Stimulated activated CD8-positive, alpha-beta memory T cell treated with anti-CD3 and anti-CD28 coated beads, Interleukin-7, amount 100 ng/mL, for 1 hour (primary cell): ENCODE measurements at places on chromosomes 2 and 18.

DNA sequence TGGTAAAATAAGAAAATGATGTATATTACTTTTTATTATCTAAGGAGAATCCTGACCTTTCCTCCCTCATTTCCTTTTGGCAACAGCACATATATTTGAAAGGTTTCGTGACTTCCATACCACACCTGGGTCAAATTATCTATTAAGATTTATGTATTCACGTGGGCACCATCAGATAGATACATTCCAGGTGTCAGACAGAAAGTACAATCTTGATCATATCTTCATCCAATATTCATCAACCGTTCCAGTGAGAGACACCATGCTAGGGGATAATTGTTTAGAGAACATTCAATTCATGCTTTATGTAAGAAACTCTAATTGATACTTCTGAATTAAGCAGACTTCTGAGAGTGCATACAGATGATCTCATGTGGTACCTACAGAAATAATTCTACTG, 73.7 kb downstream of the SCN9A start:
- DNase-seq = no peak

DNA sequence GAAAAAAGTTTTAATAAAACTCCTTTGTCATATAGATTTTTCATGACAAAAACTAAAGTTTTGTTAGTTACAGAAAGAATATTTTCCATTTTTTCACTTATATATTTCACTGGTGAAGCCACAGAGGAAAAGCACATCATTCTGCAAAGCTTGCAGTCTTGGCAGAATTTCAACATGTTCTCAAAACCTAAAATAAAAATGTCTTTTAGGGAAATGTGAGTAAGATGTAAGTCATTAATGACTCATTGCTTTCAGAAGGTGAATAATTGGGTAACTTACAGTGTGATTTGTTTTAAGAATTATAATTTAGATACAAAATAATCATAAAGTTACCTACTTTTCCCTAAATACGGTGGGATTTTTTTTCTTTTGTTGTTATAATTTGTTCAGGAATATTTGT, 43.4 kb upstream of the TNFRSF11A start:
- no peak for DNase-seq

- DNase-seq = no peak
Observed at GRCh38 chr2:63776382-63776781, 65.3 kb upstream of the UGP2 start.

- DNase-seq = no peak
Observed at GRCh38 chr2:237594514-237594871, 4.0 kb upstream of the RAB17 start.

DNA sequence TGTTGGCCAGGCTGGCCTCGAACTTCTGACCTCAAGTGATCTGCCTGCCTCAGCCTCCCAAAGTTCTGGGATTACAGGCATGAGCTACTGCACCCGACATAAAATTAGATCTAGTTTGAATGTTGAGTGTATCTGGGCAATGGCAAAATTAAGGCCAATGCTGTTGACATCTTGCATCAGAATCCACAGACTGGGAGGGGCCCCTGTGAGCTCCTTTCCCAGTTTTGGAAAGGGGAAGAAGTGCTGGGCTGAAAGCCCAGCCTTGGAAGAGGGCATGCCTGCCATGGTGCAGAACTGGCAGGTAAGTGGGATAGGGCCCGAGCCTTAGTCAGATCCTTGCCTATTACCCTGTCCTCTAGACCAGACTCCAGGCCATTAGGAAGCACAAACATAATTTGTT, 4.5 kb upstream of the MYOM1 start:
- no peak for DNase-seq

DNA sequence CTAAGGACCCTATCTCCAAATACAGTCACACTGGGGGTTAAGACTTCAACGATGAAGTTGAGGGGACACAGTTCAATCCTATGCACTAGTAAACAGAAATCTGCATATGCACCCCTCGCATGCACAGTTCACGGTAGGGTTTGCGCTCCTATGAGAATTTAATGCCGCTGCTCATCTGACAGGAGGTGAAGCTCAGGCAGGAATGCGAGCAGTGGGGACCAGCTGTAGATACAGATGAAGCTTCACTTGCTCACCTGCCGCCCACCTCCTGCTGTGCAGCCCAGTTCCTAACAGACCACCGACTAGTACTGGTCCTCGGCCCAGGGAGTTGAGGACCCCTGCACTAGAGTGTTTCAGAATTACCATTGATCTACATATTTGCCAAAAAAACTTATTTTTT, 40.0 kb upstream of the FAHD2A start:
- no peak for DNase-seq

GRCh38 chr2:233857511-233858141, 3.3 kb upstream of the HJURP start:
- DNase-seq = peak; percentile 24

GRCh38 chr2:164620457-164620856, 825 bp downstream of the GRB14 start:
- no peak for DNase-seq

DNA sequence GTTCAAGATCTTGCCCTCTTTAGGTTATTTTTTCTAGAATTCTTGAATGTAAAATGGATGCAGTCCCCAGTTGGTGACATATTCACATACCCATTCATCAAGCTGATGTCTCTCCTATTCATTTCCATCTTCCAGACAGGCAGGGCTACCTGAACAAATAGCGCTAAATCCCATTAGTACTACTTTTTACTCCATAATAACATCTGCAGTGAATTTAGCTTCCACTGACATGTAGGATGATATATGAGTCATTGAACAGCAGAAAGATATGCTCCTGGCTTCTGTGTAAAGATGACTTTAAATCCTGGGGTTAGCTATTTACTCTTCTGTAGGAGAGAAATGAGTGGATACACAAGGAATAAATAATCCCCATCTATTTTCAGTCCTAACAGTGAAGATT, 194.7 kb downstream of the RND3 start:
- no peak for DNase-seq

DNA sequence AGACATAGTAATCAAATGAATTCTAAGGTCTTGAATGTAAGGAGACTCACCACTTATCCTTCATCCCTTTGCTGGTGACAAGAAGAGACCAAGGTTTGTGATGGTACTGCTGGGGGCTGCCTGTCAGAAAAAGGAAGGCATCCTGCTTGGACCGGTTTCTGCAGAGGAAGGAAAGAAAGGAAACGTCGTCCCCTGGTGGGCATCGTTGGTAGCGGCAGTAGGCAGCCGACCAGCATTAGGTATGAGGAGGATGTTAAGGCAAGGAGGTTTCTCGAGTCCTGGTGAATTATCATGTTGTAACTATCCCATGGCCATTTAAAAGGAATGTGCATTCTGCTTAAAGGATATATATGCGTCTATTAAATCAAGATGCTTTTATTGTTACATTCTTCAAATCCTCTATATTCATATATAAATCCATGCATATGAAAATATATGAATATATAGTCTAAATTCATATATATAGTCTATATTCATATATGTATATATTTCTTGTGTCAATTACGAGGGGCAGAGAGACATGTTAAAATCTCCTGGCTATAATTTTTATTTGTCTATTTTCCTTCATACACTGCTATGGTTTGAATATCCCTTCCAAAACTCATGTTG, 94.4 kb upstream of the TGFA start:
- peak; percentile 51 for DNase-seq

- DNase-seq = no peak
Observed at GRCh38 chr2:101076581-101076980, 74.5 kb downstream of the RPL31 start.

DNA sequence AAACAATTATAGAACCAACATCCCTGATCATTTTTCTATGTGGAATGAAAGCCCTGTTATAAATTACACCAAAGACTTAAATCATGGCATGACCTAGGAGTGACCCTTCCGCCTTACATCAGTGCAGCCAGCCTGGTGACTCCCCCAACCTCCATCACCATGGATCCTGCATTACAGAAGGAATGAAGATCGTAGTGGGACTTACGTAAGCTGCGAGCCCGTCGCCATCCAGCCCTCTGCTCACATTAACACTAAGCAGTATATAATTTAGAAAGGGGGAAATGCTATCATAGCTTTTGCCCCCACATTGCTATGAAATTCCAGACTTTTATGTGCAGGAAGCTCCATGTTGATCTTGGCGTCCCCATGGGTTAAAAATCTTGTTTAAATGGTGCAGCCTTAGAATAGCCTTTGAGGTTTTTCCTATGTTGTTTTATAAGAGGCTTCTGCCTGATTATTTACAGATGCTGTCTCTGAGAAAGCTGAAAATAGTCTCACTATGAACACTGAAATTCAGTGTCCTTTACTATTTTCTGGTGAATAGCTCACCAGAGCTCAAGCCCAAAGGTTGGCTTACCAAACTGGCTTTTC, 76.3 kb downstream of the COLEC12 start:
- DNase-seq = no peak

DNA sequence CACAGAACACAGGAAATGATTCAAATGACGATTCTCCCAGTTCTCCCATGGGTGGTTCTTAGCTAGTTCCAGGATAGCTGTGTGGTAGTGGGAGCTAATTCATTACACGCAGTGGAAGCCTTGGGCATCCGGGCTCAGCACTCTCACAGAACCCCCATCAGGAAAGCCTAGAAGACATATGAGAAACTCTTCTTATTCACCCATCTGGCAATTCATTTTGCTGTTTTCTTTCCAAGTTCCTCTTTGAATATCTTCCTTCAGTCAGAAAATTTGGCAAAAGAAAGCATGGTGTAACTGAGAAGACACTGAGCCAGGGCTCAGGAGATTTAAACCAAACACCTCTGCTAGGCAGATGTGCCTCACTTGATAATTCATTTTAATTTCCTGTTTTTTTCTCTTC, 85.2 kb upstream of the FN1 start:
- DNase-seq = no peak

DNA sequence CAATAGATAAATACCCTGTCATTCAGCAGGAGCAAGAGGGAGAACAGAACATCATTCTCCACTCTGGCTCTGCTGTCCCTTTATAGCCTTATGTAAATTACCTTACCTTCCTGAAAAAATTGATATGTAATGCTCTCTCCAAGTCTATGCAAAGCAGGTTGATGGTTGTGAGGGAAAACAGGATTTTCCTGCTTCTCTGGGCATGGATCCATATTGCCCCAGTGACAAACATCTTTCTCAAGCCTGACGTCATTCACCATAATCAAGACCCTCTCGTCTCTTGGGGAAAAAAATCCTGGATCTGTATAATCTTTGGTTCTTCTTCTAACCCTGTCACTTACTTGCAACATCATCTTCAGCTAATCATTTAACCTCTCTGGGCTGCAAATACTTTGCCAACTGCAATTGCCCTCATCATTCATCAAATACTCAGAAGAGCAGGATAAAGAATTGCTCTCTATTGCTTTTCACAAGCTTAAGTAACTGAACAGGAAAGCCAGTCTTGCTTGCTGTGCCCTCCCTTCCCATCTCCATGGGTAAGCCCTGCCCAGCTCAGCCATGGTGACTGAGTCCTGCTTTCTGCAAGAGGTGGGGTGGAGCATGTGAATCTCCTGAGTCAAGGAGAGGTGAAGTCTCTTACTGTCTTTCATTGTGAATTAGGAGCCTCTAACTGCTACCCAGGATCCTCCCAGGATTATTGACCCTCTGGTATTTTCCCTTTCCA, 123.7 kb upstream of the KLF7 start:
- no peak for DNase-seq

GRCh38 chr18:75016025-75016717, 192.8 kb downstream of the PTGR3 start:
- DNase-seq = no peak

DNA sequence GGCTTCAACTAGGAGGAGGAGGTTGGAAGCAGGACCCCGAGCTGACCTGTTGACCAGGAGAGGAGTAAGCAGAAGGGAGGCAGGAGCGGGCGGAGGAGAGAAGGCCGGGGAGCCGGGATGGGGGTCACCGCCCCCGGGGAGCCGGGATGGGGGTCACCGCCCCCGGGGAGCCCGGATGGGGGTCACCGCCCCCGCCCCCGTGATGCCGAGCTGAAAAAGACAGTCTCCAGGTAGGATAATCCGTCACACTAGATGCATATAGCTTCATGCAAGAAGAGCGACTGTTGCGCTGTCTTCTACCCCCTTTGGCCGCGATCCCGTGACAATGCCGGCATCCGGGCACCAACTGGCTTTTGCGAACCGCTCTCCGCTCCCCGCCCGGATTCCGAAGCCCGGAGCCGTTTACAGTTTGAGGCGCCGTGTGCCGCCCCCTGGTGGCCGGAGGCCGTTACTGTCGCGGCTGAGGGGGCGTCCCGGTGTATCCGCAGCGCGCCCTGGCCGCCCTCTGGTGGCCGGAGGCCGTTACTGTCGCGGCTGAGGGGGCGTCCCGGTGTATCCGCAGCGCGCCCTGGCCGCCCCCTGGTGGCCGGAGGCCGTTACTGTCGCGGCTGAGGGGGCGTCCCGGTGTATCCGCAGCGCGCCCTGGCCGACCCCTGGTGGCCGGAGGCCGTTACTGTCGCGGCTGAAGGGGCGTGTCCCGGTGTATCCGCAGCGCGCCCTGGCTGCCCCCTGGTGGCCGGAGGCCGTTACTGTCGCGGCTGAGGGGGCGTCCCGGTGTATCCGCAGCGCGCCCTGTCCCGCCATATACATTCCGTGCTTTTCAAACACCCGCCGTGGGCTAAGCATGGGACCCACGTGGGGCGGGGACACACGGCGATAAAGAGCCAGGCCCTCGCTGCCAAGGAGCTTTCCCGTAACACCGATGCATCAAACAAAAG, 89.6 kb downstream of the ACTR3 start:
- DNase-seq = no peak

DNA sequence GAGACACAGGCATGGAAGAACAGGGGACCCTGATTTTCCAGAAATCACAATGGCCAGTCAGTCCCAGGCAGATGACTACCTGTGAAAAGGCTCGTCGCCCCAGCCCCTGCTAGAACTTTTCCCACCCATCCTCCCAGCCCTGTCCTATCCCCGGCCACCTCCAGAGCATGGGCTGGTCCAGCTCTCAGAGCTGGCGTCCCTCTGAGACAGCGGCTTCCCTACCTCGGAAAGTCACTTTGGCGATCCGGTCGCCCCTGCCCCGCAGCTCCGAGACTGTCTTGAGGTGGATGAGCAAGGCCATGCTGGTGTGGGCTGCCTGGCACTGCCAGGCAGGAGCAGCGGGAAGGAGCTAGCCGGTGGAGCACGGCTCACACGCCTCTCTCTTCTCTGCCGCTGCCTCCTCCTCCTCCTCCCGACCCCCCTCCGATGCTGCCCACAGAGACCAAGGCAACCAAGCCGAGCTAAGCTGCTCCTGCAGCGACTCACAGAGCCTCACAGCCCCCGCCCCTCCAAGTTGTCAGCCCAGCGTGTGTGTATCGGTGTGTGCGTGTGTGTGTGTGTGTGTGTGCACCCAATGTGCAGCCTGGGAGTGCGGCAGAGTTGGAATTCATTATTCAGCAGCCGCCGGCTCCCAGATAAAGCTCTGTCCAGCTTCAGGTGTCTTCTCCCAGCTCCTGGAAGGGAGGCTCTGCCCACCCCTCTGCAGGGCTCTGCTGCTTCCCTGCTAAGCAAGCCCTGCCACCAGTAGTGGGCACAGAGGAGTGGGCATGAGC, 80.5 kb upstream of the OTOF start:
- DNase-seq = no peak

- DNase-seq = no peak
Observed at GRCh38 chr2:1483551-1483950, 70.3 kb downstream of the TPO start.

GRCh38 chr18:10838553-10838952, 310.8 kb downstream of the PIEZO2 start:
- DNase-seq = no peak
